ENCODE measurements at places on chromosomes 16 and 17.

GRCh38 chr17:58786586-58787295, 31.1 kb downstream of the PPM1E start:
- no peak for DNase-seq

DNA sequence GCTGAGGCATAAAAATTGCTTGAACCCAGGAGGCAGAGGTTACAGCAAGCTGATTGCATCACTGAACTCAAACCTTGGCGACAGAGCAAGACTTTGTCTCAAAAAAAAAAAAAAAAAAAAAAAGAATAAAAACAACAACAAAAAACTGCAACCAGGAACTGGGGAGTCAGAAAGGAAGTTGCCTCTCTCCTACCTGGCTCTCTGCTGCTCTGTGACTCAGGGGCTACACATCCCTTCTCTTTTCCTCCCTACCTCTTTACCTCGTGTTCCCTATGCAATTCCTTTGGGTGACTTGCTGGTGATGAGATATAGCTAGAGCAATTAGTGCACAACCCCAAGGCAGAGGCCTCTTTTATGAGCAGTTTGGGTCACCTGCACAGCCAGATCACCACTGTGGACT, 95.9 kb downstream of the ABCC1 start:
- DNase-seq, result no peak

GRCh38 chr16:8762254-8762653, 35.2 kb downstream of the TMEM186 start:
- no peak for DNase-seq

DNA sequence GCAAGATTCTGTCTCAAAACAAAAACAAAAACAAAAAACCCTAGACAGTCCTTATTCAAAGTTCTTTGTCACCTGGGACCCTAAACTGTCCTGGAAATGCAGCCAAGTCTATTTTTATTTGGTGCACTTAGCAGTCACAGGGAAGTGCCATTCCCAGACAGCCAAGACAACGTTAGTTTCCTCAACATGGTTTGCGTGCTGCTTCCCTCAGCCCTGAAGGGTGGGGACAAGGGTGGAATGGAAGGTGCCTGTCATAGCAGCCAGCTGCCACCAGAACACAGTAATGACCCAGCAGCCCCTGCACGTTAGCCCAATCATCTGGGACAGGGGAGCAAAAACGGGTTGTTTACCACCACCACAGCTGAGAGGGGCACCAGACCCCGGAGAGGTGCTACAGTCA, 16.9 kb downstream of the CREBBP start:
- DNase-seq, result no peak

DNA sequence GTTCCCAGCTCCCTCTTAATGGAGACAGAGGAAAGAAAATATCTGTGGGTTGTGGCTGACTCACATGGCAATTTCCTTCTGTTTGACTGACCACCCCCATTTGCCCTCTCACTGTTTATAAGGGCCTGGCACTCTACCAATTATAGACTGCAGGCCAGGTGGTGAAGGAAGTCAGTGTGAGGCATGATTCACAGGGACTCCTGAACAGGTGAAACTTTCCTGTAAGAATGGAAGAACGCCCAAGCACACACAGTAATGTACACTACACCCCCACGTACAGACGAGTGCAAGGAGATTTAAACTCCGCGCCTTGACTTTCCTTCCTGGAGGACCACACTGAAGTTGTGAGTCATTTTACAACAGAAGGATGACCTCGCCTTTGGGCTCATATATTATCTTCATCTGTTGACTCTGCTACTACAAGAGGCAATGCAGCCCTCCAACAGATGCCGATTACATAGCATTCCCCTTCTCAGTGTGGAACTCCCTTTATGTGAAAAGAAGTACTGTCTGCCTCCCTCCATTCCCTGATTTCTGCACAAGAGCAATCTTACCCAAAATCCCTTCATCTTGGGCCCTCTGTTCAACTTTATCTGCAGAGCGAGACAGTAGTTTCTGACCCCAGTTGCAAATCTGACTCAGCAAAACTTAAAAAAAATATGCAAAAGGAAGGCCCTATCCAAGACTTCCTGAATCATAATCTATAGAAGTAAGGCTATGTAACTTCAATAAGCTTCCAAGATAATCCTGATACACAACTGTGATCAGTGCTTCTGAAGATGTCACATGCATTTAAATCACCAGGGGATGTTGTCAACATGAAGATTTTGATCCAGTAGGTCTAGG, 163.6 kb downstream of the SHISA6 start:
- DNase-seq, result no peak

DNA sequence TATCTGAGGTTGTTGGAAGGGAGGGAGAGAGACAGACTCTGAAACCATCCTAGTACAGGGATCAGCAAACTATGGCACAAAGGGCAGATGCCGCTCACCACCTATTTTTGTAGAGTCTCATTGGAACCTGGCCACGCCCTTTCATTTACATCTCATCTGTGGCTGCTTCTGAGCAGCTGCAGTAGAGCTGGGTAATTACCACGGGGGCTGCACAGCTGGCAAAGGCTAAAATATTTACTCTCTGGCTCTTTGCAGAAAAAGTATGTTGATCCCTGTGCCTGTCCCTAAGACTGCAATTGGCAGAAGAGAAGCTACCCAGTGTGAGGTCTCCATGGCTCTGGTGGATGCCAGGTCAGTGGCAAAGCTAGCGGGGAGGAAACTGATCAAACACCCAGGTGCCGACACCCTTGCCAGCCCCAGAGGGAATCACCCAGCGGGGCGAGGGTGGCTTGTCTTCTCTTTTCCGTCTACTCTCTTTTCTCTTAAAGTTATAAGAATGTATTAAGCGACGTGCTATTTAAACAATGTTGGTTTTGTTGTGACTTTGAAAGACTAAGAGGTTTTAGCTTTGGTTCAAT, 14.0 kb downstream of the CEP295NL start:
- DNase-seq, result no peak

DNA sequence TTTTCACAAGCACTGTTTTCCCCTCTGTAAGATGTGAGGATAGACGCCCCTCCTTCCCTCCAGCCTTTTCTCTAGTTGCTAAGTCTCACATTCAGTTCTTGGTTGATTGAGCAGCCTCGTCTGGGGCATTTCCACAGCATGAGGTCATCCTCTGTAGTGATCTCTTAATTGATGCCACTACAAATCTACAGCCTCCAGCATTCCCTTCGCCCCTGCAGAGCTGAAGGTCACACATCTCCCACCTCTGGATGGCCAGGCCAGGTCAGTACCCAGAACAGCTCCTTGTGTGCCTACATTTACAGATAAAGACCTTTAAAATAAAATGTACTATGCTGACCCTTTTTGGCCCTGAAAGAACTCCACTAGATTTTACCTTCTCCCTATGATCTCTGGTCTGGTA, 32.5 kb upstream of the CDH11 start:
- DNase-seq, result no peak

DNA sequence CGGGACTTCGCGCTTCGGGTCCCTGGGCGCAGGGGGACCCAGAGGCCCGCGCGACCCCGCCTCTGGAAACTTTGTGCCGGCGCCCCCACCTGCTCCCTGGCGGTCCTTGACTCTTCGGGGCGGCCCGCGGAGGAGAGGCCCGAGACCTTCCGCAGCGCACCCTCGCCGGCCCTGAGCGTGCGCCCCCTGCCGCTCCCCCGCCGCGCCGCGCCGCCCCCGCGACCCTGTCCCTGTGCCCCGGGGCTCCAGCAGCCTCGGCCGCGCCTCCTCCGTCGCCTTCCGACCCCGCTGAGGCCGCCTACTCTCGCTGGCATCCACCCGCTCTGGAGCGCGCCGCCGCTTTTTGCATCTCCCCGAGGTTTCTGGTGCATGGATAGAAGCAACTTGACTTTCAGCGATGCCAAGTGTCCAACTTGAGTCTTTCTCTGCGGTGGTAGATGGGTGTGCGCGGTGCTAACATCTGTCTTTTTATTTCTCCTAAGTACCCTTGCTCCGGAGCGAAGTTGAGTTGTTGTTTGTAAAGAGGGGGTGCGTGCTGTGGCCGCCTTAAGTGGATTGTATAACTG, 414 bp downstream of the DUSP14 start:
- peak; percentile 65 for DNase-seq

GRCh38 chr17:65055708-65056638, 567 bp downstream of the GNA13 start:
- DNase-seq, result peak; percentile 48

- DNase-seq, result no peak
Measured at GRCh38 chr17:18380471-18381157, 3.0 kb downstream of the EVPLL start.

DNA sequence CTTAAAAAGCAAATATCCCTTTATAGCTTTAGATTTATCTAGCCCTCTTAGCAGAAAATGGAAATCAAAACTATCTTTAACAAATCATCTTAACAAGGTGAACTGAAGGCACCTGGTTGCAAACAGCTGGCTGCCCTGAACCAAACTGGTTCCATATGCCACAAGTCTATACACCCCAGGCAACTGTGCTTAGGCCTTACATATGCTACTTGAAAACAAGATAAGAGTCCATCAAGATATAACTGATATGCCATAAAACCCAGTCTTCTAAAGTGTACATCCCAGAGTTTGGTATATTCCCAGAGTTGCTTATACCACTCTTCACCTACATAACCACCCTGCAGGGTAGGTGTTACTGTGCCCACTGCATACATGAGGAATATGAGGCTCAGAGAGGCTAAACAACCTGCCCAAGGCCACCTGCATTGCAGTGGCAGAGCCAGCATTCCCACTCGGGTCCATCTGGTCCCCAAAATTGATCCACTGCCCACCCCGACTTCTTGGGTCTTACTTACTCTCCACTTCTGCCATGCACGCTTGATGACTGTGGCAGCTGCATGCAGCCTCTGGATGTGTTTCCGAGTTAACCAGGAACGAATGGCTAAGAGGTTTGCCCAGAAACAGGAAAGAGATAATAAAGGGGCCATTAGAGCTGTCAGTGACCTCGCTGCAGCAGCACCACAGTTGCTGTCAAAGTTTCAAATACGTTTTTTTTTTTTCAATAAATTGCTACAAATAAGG, 12.2 kb downstream of the ZNHIT3 start:
- DNase-seq, result no peak

DNA sequence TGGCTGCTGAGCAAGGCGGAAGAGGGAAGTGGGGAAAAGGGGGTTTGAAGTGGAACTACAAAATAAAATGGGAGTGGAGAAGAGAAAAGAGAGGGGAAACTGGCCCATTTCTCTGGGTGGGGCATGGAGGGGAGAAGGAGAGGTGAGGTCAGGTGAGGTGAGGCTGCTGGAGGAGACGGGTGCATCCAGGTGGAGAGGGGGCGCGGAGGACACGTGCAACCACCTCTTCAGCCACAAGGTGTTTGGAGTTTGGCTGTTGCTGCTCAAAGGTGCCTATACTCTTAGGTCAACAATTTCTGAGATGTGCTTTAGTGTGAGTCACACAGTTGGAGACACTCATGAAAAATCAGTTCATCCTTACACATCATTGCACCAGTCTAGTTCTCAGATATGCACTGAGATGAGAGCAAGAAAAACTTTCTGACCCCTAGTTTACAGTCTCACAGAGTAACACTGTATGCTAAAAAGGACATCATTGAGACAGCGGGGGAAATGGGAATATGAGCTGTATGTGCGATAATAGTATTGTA, 4.8 kb downstream of the SLC6A4 start:
- no peak for DNase-seq

DNA sequence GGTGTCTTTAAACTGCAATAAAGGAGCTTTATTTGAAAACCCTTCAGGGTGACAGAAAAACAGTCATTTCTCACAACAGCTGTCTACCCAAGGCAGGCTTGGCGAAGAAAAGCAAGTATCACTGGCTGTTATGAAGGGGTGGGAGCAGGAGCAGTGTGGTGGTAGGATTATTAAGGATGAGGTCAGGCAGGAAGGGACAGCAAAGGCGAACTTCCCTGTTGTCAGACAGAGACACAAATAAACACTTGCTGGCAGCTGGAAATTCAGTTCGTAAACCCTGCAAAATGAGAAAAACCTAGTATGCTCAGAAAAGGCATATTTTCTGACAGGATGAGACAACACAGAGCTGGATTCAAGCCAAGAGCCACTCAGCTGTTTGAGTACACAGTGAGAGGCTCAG, 416.3 kb upstream of the CDH5 start:
- no peak for DNase-seq
